Fibroblast of skin of scalp (primary cell): ENCODE measurements at places on chromosomes 16 and 17.

GRCh38 chr17:50943575-50943933 lies 77.4 kb upstream of the TOB1 start:
- DNase-seq = no peak

DNA sequence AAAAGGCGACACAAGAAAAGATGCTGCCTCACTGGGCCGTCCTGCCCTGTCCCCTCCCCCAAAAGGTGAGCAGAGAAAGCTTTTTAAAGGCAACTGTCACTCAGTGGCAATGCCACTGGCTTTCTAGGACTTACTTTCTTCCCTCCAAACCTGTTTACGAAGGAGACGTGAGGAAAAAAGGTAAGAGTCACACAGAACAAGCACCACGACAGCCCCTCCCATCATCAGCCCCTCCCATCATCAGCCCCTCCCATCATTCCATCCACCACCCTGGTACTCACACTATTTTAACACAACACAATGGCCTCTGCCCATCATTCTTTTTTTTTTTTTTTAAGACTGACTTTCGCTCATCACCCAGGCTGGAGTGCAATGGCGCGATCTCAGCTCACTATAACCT lies 77.1 kb downstream of the NXN start:
- DNase-seq = no peak

DNA sequence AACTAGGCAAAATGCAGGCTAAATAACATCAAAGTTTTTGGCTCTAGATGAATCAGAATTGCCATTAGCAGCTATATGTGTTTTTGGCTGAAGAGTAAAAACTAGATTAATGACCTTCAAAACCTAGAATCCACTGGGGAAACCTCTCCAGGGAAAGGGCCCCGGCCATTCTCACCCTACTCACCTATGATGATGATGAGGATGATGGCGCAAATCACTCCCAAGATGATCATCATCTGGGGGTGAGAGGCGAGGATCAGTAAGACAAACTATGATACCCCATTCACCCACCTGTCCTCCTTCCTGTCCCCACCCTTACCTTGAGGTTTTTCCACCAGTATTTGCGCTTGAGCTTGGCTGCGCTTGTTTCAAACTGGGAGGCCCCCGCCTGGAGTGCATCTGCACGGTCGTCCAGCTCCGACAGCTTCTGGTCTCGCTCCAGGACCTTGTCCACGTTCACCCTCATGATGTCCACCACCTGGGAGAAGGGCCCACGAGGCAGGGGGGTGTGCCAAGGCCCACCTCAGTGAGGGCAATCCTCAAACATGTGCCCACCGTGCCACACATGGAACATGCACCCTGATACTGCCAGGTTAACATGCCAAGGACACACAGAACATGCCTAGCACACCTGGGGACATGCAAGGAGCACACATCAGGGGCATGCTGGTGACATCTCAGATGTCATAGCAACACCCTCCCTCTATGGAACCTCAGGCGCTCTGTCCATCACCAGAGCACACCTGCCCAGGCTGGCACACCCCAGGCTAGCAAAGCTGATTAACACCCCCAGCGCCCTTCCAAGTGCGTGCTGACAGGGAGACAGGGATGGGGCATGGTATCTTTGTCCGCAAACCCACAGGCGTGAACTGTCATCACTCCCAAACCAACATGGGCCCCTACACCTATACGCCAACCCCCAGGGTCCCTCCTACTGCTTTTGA lies 1.2 kb downstream of the VAMP2 start:
- no peak for DNase-seq

DNA sequence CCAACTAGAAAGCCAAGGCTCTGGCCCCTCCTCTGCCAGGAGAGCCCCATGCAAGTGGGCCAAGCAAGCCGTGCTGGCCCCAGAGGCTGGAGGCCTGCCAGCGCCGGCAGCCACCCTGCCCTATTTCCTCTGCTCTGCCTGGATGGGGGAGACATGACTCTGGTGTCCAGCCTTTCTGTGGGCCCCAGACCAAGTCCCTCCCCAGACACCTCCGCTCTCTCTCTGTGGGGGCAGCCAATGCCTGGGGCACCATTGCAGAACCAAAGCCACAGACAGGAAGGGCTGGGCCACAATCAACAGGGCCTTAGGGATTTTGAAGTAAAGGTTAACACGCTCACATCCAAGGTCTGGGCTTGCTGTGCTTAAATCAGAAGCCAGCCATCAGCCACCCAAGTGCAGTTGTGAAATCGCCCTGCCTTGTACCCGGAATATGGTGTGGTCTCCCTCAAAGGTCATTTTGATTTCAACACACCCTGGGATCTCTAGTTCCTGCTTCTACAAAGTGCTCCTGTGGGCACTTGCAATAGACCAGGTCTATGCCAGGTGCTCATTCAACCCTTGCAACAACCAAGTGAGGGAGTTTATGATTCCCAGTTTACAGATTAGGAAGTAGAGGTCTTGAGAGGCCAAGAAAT lies 63.5 kb upstream of the TEX2 start:
- no peak for DNase-seq

DNA sequence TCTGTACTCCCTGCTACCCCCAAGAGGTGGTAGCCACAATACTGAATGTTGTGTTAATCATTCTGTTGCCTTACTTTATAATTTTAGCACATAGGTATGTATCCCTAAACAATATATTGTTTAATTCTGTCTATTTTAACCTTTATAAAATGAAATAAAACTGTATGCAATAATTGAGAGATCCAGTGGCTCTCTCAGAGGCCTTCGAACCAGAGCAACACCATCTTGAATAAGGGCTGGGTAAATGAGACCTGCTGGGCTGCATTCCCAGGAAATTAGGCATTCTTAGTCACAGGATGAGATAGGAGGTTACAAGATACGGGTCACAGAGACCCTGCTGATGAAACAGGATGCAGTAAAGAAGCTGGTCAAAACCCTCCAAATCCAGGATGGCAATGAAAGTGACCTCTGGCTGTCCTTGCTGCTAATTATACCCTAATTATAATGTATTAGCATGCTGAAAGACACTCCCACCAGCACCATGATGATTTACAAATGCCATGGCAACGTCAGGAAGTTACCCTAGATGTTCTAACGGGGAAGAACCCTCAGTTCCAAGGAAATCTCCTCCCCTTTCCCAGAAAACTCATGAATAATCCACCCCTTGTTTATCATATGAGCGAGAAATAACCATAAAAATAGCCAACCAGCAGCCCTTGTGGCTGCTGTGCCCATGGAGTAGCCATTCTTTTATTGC lies 2.0 kb upstream of the CANT1 start:
- DNase-seq = peak; percentile 46

DNA sequence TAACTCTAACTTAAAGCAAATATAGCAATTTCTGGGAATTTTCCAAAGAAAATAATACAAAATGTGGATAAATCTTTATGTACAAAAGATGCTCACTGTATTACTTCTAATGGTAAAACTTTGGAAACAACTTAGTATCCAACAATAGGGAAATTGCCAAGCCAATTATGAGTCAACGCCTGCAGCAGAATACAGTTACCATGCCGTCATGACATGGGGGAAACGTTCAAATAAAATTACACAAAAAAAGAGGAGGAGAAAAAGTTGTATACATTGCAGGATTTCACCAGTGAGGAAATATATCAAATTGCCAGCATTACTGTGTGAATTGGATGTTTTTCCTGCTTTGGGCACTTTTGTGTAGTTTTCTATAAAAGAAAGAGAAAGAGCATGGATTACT lies 469.6 kb downstream of the SOX9 start:
- peak; percentile 66 for DNase-seq

- no peak for DNase-seq
Measured at GRCh38 chr17:77473615-77474226, 333.0 kb downstream of the SEC14L1 start.

DNA sequence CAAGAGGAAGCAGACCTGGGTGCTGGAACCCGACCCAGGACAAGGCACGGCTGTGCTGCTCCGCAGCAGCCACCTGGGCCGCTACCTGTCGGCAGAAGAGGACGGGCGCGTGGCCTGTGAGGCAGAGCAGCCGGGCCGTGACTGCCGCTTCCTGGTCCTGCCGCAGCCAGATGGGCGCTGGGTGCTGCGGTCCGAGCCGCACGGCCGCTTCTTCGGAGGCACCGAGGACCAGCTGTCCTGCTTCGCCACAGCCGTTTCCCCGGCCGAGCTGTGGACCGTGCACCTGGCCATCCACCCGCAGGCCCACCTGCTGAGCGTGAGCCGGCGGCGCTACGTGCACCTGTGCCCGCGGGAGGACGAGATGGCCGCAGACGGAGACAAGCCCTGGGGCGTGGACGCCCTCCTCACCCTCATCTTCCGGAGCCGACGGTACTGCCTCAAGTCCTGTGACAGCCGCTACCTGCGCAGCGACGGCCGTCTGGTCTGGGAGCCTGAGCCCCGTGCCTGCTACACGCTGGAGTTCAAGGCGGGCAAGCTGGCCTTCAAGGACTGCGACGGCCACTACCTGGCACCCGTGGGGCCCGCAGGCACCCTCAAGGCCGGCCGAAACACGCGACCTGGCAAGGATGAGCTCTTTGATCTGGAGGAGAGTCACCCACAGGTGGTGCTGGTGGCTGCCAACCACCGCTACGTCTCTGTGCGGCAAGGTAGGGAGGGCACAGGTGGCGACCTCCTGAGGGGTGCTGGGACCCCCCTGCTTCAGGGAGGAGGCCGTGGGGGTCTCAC lies 667 bp downstream of the FSCN2 start:
- no peak for DNase-seq

- peak; percentile 19 for DNase-seq
Measured at GRCh38 chr16:4179020-4179419, 62.8 kb upstream of the ADCY9 start.

GRCh38 chr17:48488548-48489106 lies 42.2 kb downstream of the HOXB1 start:
- no peak for DNase-seq

- no peak for DNase-seq
Measured at GRCh38 chr17:4136373-4136772, 6.5 kb downstream of the ZZEF1 start.

GRCh38 chr17:40500709-40501108 lies 714 bp downstream of the TNS4 start:
- DNase-seq = no peak

DNA sequence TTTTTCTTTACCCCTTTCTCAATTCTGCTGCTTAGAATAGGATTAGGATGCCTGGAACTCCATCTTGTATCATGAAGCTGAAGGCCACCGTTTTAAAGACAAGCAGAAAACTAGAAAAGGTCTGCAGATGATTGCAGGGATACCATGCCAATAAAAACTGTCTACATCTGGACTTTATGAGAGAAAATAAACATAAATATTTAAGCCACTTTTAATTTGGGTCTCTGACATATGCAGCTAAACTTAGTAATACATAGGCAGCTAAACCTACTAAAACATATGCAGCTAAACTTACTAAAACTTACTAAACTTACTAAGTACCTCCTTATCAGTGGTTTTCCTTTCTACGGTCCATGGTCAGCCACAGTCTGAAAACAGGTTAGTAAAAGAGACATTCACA lies 48.4 kb downstream of the FBXL20 start:
- DNase-seq = no peak

GRCh38 chr16:10405386-10405939 lies 19.6 kb downstream of the ATF7IP2 start:
- no peak for DNase-seq

- DNase-seq = no peak
Measured at GRCh38 chr17:1709403-1709951, 700 bp downstream of the TLCD2 start.

- peak; percentile 58 for DNase-seq
Measured at GRCh38 chr16:4200000-4200780, 41.7 kb downstream of the SRL start.

- DNase-seq = no peak
Measured at GRCh38 chr16:50316102-50316847, 49.9 kb downstream of the ADCY7 start.

DNA sequence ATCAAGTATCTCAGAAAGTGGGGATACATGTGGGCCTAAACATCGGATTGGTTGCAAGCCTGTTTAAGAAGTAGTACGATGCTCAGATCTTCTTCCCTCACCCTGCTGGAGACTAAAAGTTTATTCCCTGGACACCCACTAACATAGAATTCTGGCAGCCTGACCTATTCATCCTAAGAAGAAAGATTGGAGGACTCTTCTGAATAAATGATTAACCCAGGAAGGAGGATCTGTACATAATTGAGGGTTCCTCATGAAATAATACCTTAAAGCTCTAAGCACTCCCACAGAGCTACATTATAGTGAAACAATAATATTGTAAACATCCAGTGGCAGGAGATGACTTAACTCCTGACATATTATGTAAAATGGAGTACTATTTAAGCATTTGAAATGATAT lies 111.7 kb downstream of the NLK start:
- no peak for DNase-seq

GRCh38 chr17:55607731-55608341 lies 96.6 kb upstream of the SMIM36 start:
- DNase-seq = peak; percentile 17

DNA sequence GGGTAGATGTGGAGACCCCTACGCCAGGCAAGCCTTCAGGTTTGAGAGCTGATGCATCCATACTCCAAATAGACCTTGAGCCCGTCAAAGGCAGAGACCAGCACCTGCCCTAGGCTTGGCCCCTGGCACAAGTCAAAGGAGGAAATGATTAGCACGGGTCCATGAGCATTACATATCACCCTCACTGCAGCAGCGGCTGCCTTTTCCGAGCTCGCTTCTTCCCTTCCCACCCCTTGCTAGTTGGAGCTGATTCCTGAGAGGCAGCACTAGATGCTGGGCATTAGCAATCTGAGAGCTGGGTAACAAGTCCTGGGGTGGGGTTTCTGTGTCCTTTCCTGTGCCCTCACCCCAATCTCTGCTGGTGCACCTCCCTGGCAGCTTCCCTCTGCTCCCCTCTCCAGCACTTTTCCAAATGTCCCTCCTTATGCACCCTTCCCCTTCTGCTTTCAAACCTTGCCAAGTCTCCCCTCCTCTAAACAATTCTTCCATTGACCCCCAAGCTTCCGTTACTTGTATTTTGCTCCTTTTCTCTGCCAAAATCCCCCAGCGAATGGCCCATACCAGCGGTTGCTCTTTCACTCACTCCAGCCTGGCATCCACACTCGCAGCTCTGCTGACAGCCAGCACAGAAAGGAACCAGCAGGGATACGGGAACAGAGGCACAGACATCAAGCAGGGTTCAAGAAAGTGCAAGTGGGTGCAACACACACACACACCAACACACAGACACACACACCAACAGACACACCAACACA lies 3.0 kb downstream of the CDRT4 start:
- no peak for DNase-seq

GRCh38 chr16:61887903-61888302 lies 148.3 kb downstream of the CDH8 start:
- peak; percentile 83 for DNase-seq

- no peak for DNase-seq
Measured at GRCh38 chr16:4160658-4161430, 44.6 kb upstream of the ADCY9 start.

- no peak for DNase-seq
Measured at GRCh38 chr16:80913397-80913796, 93.3 kb downstream of the CMC2 start.

GRCh38 chr17:72226322-72226721 lies 105.5 kb downstream of the SOX9 start:
- no peak for DNase-seq

- DNase-seq = no peak
Measured at GRCh38 chr17:2124391-2124790, 69.5 kb downstream of the HIC1 start.

GRCh38 chr16:53506254-53506653 lies 3.2 kb upstream of the AKTIP start:
- no peak for DNase-seq

- DNase-seq = no peak
Measured at GRCh38 chr17:66704858-66705520, 129.9 kb upstream of the CACNG5 start.
